ENCODE measurements at places on chromosomes 11 and 22. TPM values are rescaled to one million over a fixed set of nuclear protein-coding genes. Genes with fewer than 3 reads are reported as not detected.

DNA sequence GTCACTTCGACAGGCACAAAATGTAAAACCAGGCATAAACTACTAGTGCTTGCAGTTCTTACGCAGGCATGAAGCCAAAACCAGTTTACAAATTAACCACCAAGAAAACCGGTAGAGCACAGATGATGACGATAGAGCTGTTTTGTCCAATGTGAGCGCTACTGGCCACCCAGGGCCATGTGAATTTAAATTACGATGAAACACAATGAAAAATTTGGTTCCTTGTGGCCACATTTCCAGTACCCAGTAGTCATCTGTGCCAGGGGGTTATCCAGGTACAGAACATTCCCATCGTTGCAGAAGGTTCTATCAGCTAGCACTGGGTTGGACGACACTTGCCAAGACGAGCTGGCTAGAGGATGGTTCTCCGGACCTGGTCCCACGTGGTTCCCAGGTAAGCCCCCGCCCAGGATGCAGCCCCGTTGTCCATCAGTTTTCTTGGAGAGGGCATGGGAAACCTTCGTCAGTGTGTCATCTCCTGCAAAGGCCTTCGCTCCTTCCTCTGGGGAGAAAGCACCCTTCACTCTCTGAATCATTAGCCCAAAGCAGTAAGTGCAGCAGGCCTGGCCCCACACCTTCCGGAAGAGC, 1.1 kb upstream of the CD81 start:
- DNase-seq, result no peak

- no peak for DNase-seq
Measured at GRCh38 chr11:107653076-107653475, 58.8 kb downstream of the SLN start.

- DNase-seq, result no peak
Measured at GRCh38 chr11:35893796-35894475, 49.9 kb upstream of the LDLRAD3 start.

DNA sequence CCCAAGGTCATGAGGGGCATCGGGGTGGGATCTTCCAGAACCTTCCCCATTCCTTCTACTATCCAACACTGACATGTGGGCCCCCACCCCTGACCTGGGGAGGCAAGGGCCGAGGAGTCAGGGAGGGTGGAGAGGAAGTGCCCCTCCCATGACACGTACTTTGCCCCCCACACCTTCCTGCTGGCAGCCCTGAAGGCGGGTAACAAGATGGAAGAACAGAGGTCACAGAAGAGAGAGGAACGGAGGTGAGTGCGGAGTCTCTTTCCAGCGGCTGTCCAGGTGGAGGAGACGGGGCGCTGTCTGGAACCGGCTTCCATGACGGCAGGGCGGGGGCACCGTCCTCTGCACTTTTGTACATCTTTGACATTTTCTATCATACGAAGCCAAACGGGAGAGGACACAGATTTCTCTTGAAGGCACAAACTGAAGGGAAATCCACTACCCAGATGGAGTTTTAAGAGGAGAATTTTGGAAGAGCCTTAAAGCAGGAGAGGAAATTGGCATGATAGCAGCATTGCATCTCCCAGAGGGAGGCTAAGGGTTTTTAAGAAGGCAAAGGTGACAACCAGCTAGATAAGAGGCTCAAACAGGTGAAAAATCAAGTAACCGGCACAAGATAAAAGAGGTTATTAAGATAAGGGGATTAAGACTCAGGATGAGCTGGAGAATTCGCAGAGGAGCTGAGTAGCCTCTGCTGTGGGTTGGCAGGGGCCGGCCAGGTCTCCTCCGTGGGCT, 16.7 kb downstream of the OSBPL5 start:
- DNase-seq, result no peak

DNA sequence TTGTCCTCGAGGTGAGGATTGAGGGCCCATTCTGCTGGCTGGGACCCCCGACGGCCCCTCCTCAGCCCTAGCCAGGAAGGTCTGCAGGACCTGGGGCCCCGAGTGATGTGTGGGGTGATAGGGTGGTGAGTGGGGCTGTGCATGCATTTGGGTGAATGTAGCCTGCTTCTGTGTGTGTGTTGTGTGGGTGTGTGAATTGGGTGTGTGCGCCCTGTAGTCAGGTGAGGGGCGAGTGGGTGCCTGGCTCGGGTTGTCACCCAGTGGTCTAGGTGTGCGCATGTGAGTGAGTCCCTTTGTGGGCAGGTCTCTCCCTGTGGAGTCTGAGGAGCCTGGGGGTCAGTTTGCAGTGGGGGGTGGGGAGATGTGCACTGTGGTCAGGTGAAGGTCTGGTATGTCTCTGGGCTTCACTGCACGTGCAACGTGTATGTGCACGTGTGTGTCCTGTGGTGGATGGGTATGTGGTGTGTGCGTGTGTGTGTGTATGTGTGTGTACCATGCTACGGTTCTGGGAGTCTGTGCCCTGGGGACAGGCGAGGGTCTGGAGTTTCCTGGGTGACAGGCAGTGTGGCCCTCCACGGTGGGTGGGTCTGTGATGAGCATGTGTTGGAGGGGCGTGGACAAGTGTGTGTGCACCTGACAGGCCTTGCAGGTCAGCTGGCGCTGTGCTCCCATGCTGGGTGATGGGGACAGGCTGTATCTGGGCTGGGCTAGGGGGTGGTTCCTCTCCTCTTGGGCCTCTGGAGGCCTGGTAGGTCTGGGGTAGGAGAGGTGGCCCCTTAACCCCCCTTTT, 1.0 kb downstream of the TMEM151A start:
- no peak for DNase-seq

- DNase-seq, result no peak
Measured at GRCh38 chr22:37518509-37519267, 527 bp downstream of the CARD10 start.

DNA sequence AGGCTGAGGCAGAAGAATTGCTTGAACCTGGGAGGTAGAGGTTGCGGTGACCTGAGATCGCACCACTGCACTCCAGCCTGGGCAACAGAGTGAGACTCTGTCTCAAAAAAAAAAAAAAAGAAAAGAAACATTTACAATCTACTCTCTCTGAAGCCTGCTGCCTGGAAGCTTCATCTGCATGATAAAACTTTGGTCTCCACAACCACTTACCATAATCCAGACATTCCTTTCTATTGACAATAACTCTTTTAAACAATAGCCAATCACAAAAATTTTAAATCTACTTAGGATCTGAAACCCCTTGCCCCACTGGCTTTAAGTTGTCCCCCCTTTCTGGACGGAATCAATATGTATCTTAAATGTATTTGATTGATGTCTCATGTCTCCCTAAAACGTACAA, 25.0 kb upstream of the HTR3A start:
- DNase-seq, result no peak

GRCh38 chr22:26259510-26259909, 90.2 kb downstream of the SEZ6L start:
- no peak for DNase-seq

DNA sequence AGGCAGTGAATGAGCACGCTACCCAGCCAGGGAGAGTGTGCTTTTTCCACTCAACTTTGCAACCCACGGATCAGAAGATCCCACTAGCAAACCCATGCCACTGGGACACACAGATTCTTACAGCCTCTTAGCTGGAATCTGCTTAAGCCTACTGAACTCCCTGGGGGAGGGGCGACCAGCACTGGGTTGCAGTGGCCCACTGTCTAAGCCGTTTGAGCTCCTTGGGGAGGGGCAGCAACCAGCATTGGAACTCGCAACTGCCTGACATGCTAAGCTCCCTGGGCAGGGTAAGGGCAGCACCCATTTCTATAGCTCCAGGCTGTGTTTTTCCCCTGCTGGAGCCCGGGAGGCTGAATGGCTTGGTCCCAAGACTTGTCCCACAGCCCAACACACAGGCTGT, 99.6 kb downstream of the FAM168A start:
- no peak for DNase-seq

DNA sequence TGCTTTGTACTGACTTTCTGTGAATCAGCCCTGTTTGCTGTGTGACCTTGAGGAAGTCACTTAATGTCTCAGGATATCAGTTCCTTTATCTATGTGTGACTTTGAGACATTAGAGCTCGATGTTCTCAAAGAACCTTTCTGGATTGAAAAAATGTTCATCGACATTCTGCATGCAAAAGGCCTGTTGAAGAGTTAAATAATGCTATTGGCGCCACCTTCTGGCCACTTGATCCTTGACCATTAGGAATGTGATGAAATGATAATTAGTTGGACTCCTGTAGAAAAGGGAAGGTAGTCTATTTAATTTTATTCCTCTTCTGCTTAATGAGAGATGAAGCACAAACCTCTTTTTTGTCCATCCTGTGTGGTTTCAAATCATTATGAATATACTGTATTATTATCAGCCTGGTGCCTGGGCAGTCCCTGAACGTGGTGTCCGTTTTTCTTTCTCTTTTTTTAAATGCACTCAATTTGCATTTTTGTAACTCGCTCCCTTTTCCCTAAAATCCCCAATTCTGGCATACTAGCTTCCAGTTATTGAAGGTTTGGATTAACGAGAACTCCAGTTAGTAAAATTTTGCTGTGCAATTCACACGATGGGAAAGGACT, 20.7 kb downstream of the ELF5 start:
- DNase-seq, result no peak

DNA sequence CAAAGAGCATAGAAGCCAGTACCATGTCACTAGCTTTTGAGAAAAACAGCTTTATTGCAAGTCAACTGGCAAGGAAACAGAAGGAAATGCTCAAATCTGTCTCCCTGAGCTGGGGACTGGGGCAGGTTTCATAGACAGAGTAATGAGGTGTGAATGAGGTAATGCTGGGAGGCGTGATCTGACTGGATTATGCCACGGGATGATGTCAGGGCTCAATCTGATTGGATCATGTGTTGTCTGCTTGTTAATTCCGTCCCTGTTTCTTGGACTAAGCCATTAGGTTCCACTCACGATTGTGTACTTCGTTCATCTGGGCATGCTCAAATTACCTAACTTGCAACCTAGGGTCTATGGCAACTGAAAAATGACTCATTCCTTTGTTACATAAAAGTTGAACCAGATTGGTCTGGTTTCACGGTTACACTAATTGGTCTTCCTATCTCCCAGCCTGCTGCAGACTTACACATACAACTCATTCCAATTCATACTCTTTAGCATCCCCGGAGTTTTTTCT, 20.2 kb upstream of the OR10A5 start:
- no peak for DNase-seq

GRCh38 chr11:70303070-70303469, 32.6 kb downstream of the PPFIA1 start:
- DNase-seq, result no peak

DNA sequence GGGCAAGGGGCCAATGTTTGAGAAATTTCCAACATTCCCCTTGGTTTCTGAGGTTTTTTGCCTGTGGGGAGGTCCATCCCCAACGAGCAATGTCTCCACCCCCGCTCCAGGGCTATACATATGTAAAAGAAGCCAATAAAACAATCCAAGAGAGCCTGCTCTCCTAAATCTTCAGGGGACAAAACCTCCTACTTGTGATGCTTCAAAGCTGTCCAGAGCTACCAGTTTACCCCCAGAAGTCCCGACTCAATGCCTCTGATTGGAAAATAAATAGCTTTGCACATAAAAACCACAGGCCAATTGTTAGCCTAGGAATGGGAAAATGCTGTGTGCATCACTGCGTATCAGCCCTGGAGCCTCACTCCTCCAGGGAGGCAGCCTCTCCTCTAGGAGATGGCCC, 66.0 kb upstream of the PAX6 start:
- DNase-seq, result no peak

DNA sequence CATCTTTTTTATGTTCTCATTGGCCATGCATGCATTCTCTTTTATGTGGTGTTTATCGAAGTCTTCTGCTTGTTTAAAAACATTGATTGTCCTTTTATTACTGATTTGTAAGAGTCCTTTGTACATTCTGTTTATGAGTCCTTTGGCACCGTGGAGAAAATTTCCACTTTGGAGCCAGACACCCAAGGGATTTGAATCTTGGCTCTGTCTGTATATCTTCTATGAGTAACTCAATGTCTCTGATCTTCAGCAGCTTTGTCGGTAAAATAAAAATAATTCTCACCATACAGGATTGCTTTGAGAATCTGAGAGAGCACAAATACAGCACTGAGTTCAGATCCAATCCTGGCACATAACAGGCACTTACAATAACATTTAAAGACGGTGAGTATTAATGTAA, 12.8 kb upstream of the SORL1 start:
- no peak for DNase-seq

DNA sequence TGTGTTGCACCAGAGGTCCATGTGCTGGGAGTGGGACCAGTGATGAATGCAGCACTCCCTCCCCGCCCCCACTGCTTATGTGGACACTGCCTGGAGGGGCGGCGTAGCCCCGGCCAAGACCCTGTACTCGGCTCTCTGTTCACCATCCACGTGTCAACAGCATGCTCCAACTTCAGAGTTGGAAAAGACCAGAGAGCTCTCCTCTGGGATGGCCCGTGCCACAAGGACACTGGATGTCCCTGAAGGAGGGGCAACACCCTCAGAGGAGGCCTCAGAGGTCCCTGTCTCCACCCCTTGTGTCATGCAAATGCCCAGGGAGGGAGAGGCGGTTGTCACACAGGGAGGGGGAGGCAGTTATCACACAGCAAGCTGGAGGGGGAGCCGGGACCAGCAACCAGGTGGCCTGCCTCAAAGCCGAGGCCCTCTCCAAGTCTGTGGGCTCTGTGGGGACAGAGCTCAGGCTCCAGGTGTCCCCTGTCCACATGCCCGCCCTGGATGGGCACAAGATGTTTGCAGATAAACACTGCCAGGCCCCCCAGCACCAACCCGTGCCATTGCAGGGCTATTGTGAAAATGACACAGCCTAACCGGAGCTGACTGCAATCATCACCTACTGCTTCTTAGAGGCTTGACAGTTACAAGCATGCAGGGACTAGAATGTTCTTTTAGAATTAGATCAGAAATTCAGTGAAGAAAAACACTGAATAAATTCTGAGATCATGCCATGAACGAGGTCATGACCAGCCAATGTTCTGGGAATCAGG, 121.1 kb downstream of the PHF21B start:
- DNase-seq, result peak; percentile 76

DNA sequence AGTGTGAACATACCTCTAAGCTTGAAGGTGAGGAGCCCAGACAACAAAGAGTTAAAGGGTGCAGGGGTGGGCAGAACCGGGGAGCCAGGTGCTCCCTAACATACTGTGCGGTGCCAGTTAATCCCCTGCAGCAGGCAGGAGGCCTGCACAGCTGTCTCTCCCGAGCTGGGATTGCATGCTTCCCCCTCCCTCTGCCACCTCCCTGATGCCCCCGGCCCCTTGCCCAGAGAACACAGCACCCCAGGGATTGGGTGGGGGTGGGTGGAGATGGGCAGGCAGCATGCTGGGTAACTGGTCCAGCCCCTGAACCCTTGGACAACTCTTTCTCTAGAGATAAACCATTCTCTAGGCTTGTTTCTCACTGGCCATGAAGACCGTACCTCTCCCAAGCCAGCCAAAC, 67.7 kb upstream of the MYOD1 start:
- DNase-seq, result no peak

MRGPRX4 gene
- total RNA-seq, result not detected

GLB1L2 gene
- 0.29 TPM for total RNA-seq

ACTN3 gene
- 0.10 TPM for total RNA-seq

TRPM5 gene
- not detected for total RNA-seq

PLAAT5 gene
- 39.8 TPM for total RNA-seq

CRYBB1 gene
- 2.8 TPM for total RNA-seq

USP47 gene
- total RNA-seq, result 53.3 TPM
